ENCODE measurements at places on chromosomes 6 and 20.

GRCh38 chr6:158996856-158997255 is 3.1 kb downstream of the RSPH3 start:
- no peak for DNase-seq

DNA sequence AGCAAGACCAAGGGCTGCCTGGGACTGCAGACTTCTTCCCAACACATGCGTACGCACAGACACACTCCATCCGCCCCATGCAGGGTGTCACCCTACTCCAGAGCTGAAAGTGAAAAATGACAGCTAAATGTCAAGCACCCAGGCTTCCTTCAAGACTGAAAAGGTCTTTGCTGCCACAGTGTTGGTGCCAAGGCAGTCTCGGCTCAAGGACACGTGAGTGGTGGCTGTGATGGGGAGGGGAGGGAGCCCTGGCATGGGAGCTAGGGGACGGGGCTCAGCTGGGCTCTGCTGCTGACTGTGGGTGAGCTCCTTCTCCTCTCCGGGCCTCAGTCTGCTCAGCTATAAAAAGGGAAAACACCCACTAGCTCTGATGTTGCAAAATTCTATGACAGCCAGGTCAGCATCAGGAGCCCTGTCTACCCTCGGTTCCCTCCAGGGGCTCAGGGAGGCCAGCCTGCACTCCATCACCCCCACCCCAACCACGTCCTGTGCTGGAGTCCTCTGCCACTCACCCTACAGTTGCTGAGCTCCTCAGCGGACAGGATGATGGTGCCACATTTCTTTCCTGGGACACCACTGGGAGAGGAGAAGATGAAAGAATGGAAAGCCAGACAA is 47.6 kb downstream of the CPNE5 start:
- no peak for DNase-seq

DNA sequence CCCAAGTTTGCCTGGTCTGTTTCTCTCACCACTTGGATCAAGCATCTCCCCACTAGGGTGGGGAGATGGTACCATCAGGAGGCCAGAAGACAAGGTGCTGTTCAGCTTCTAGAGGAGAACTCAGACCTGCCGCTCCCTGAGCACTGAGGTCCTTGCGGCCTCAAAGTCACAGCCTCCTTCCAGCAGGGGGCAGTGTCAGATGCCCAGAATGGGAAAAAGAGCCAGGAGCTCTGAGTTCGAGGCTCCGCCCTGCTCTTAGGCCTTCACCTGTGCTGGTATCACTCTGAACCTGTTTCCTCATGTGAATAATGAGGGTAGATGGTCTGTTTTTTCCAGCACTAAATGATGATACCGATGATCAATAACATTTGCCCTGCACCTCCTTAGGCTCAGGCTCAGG is 68.7 kb downstream of the TOX2 start:
- peak; percentile 27 for DNase-seq

DNA sequence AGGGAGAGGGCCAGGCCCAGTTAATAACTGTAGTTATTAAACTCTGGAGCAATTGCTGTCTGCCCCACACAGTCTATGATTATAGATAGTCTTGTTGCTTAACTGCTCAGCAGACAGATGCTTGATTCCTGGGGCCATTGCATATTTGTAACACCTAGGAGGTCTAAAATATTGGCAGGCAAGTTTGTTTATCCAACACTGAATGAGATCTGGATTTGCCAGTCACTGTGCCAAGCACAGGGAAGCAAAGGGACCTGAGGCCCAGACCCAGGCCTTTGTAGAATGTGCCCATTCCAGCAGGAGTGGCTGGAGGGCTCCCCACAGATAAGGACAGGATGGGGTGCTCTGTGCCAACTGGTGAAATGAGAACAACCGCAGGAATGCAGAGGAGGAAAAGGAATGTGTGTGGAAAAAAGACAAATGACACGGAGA is 17.6 kb upstream of the ENTPD6 start:
- DNase-seq = no peak

- DNase-seq = no peak
These were observed 106.8 kb upstream of the NXT1 start for GRCh38 chr20:23243791-23244155.

DNA sequence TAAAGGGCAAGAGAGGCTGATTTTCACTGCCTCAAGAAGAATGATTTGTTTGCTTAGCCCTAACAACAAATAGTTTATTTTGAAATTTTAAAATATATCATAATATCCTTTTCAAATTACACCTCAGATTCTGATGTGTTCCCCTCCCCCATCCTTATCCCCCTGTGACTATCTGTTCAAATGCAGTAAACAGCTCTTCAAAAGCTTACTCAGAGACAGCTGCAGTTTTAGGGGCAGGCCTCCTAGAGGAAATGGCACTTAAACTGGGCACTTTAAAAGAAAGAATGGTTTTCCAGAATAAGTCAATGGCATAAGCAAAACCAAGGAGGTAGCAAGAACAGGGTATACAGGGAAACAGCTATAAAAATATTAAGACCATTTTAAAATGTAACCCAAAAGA is 118.6 kb upstream of the UST start:
- no peak for DNase-seq

GRCh38 chr6:108441141-108441540 is 119.6 kb upstream of the FOXO3 start:
- no peak for DNase-seq

DNA sequence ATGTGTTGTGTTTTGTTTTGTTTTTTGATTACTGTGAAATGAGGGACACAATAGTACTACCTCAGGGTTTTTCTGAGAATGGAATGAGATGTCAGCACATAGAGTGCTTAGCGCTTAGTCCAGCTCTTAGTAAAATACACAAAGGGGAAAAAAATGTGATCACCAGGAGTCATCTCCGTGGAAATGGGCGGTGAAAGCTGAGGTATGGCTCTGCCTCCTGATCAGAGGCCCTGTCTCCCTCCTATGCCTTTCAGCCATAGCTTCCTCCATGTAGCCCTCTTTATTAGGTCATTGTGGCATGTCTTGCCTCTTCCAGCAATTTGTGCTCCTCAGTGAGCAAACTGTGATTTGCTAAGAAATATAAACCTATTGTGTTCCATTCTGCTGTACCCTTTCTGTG is 13.0 kb downstream of the PSMF1 start:
- no peak for DNase-seq

- DNase-seq = peak; percentile 41
These were observed 18.4 kb upstream of the MMP24 start for GRCh38 chr20:35207950-35208611.

- no peak for DNase-seq
These were observed 60.0 kb downstream of the BMP2 start for GRCh38 chr20:6827472-6827871.

DNA sequence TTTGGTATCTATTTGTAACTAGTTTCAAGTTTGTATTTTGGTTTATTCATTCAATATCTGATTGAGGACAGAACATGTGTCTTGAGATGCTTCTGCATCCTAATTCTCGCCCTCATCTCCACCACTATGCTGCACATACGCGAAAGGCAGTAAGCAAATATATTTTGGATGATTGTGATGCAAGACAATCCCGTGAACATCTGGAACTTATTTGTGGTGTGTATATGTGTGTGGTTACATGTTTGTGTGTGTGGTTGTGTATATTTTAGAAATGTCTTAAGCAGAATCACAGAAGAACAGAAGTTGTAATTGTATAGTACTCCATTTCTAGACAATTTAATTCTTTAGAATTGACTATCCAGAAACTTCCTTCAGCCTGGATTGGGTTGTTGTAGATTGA is 35.1 kb upstream of the RNF144B start:
- no peak for DNase-seq

- DNase-seq = no peak
These were observed 205.0 kb upstream of the BTBD3 start for GRCh38 chr20:11712639-11713160.

DNA sequence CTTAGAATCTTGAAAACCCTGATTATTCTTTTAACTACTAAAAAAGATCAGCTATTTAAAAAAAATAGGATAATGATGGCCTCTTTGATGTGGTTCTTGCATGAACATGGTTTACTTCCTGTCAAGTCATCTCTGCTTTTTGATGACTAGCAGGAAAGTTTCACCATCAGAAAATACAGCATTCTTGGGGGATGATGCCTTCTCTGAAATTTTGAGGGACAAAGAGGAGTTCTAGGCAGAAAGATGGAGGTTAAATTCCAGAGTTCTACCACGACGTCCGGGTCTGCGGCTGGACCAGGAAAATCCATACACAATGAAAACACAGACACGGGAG is 130.4 kb downstream of the OLIG3 start:
- peak; percentile 6 for DNase-seq

DNA sequence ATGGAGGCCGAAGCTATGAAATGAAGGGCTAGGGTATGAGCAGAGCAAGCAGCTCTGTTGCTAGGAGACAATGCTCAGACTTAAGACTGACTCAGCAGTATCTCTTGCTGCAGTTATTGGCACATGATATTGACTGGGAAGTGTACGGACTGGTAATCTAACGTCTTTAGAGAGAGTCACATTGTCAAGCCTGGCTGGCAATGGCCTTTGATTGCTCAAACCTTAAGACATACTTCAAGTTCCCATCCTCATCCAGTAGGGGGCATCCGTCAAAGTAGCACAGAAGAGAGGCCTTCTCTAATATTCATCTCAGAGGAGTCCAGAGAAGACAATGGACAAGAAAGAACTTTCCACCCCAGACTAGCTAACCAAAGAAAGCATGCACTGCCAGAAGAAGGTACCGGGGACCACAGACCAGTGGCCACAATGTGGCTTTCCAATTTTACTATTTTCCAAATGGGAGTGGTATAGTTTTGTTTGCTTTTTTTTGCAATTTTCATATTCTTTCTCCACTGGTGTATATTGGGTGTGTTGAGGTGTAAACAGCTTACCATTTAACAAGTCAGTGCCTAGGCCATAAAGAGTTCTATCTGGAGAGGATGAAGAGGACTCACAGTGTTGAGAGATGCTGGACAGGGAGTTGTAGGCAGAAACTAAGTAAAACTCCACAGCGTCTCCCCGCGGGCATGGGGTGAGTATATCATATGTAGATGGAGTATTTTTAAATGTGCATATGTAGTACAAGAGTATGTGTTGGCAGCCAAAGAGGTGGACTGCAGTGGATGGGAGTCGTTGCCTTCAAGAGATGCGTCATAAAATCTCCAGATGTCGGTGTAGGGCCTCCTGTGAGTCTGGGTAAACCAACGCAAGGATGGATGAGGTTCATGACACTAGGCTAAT is 36.7 kb downstream of the LRFN2 start:
- DNase-seq = peak; percentile 5

GRCh38 chr6:24149836-24150235 is 23.8 kb downstream of the NRSN1 start:
- DNase-seq = no peak

GRCh38 chr6:110322151-110322873 is 35.8 kb downstream of the METTL24 start:
- DNase-seq = no peak

GRCh38 chr6:161169696-161170095 is 104.2 kb downstream of the AGPAT4 start:
- DNase-seq = no peak

- DNase-seq = no peak
These were observed 126.0 kb upstream of the ADGRF1 start for GRCh38 chr6:47168180-47168579.

DNA sequence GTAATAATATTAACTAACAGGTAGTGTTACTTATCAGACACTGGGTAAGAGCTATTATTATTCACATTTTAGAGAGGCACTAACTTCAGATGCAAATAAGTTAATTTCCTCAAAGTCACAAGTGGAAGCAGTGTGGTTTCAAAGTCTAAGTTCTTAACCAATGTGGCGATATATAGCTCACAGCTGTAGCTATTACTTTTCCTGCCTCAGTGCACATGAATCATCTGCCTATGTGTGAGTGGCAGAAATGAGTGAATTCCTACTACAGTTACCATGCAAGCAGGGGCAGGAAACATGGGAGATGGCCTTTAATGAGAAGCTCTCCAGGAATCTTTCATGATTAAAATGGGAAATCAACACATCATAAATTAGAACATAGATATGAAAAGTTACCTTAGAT is 126.2 kb upstream of the EYA4 start:
- DNase-seq = no peak

GRCh38 chr6:50353603-50354002 is 303.9 kb upstream of the DEFB112 start:
- no peak for DNase-seq

- DNase-seq = no peak
These were observed 75.4 kb downstream of the TMEM244 start for GRCh38 chr6:129785756-129786135.

Data from activated CD4-positive, alpha-beta T cell treated with anti-CD3 and anti-CD28 coated beads, Interleukin-2, amount 50 U/mL, for 24 hours (primary cell).